Nucleus accumbens (tissue), 56 donors: ENCODE measurements at places on chromosomes 2 and 18.

GRCh38 chr2:99615247-99615771 is 125.5 kb upstream of the REV1 start:
- DNase-seq: no peak

DNA sequence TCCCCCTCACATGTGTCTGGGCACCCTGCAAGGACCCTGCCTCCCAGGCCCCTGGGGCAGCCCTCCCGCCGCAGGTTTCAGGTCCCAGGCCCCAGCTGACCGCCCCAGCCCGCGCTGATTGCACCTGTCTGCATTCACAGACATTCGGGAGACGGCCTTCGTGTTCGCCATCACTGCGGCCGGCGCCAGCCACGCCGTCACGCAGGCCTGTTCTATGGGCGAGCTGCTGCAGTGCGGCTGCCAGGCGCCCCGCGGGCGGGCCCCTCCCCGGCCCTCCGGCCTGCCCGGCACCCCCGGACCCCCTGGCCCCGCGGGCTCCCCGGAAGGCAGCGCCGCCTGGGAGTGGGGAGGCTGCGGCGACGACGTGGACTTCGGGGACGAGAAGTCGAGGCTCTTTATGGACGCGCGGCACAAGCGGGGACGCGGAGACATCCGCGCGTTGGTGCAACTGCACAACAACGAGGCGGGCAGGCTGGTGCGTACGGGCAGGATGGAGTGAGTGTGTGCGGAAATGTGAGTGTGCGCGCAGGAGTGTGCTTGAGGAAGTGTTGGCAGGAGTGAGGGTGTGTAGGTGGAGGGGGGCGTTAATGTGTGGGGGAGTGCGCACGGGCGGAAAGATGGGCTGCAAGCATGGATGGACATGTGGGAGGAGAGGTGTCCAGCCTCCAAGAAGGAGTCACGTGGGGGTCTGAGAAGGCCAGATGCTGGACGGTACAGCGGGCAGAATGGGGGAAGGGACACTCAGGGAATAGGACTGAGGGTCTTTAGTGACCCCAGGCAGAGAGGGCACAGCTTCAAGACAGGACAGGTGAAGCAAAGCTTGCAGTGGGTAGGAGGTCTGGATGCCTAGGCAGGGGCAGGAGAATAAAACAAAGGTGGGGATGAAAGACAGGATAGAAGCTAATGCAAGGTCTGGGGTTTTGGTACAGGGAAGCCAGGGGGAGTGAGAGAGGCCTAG is 9.0 kb upstream of the WNT10A start:
- DNase-seq: no peak

GRCh38 chr2:12619975-12620374 is 96.8 kb upstream of the TRIB2 start:
- no peak for DNase-seq

GRCh38 chr2:195646424-195646823 is 10.6 kb upstream of the SLC39A10 start:
- DNase-seq: no peak

DNA sequence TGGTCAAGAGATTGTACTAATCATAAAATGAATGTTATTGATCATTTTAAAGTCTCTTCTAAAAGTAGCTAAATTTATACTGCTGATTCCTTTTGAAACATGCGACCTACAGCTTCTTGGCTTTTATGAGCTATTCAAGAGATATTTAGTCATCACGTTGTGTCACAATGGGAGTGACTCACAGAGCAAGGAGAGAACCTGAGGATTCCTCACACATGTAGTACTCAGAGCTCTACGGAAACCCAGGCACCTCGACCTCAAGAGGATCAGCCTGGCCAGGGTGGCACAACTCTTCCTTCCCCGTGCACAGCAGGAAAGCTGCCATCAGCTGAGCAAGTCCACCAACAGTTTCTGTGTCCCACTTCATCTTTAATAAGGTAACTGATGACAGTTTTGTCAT is at the start of gene DHRS9:
Gene DHRS9 (plus strand): TSS at position 223 of the 400 bp plus-strand sequence. CDS start 12,019 bp downstream, outside the sequence.
- no peak for DNase-seq

DNA sequence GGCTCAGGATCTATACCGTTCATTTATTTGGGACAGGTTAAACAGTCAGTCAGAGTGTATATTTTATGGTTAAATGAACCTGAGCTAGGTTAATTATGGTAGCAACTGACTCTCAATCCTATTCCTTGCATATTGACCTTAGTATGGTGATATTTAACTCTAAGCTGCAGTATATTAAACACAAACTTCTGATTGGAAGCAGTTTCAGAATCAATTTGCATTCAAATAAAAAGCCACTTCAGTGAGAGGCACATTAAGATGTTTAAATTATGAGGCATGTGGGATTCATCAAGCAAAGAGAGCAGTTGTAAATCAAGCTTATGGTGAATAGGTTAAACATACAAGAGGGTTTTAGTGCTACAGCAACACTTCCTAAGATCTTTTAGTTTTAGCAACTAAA is 40.4 kb downstream of the FRZB start:
- no peak for DNase-seq

- no peak for DNase-seq
Observed at GRCh38 chr2:43368483-43369385, 142.3 kb upstream of the ZFP36L2 start.

DNA sequence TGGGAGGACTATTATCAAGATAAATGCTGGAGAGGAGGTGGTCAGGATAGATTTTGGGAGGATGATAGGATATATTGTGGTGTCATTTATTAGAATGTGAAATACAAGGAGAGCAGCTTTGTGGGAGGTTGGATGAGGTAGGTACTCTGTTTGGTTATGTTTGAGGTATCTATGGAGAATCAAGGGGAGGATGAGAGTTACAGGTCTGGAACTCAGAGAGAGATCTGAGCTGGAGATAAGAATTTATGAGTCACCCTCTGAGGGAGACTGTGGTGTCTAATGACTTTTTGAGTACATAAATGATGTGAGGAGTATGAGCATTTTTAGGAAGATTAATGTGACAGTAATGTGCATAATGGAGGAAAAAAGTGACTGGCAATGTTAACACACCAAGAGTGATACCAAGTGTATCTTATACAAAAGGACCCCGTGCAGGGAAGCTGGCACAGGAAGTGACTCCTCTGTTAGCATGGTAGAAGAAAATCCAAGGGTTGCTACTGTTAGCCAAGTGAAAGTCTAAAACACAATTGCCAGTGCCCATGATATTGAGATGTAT is 48.2 kb downstream of the CRIM1 start:
- no peak for DNase-seq

GRCh38 chr18:37487400-37487867 is 78.2 kb downstream of the CELF4 start:
- DNase-seq: no peak
